Astrocyte of the spinal cord (primary cell): ENCODE measurements at places on chromosomes 1 and 21.

DNA sequence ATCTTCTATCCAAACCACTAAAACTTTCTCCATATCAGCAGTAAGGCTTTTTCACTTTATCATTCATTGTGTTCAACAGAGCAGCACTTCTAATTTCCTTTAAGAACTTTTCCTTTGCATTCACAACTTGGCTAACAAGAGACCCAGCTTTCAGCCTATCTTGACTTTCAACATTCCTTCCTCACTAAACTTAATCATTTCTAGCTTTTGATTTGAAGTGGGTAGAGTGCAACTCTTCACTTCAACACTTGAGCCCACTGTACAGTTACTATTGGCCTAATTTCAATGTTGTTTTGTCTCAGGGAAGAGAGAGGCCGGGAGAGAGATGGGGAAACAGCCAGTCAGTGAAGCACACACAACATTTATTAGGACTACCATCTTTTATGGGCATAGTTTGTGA lies 2.0 kb downstream of the UBE2G2 start:
- DNase-seq, result no peak

- no peak for DNase-seq
Measured at GRCh38 chr1:156813750-156814570, 2.7 kb downstream of the SH2D2A start.

DNA sequence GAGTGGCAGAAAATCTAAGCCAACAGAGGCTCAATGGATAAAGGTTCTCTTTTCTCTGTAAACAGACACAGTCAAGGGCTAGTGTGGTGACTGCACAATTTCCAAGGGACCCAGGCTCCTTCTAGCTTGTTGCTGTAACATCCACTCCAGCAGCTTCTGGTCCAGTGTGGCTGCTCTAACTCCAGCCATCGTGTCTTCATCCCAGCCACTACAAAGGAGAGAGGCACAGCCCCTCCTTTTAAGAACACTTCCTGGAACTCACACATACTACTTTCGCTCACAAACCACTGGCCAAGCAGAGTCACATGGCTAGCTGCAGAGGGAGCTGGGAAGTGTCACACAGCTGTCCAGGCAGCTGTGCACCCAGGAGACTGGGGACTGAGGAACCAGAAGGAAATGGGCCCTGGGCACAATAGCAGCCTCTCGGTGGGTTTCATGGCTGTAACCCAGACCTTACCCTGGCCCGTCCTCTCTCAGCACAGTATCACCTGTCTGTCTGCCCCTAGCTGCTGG lies 188.6 kb upstream of the VAMP3 start:
- no peak for DNase-seq

- no peak for DNase-seq
Measured at GRCh38 chr1:95770581-95770980, 536.6 kb downstream of the RWDD3 start.

DNA sequence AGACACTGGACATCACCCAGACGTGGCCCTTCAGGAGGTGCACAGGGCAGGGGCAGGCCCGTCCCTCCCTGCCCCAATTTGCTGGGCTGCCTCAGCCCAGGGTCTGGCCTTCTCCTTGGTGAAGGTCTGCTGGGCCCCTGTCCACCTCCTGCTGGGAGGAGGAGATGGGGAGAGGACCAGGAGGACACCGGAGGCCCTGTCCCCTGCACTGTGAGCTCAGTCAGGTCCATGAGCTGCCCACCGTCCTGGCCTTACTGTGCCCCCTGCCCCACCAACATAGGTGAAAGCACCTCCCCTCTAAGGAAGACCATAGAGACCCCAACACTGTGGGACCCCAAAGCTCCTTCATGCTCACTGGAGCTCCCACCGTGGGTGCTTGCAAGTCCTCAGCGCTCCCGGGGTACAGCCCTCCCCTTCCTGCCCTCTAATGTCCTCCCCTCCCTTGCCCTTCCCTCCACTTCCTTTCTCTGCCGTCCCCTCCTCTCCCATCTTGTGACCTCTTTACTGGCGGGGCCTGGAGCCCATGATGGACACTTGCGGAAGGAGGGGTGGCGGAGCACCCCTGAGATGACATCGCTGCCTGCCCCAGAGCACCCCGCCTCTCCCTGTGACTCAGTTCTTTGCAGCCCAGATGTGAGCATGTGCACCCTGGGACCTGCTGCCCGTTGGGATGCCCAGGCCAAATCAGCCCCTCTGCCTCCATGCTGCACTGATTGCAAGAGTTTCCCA lies 4.6 kb downstream of the LRRC3 start:
- no peak for DNase-seq

GRCh38 chr21:46674430-46675007 lies 39.0 kb downstream of the PRMT2 start:
- DNase-seq, result no peak

GRCh38 chr1:45012639-45013278 lies 705 bp downstream of the UROD start:
- DNase-seq, result peak; percentile 59

- DNase-seq, result peak; percentile 91
Measured at GRCh38 chr1:211680752-211681327, 5.4 kb upstream of the NEK2 start.

- DNase-seq, result peak; percentile 39
Measured at GRCh38 chr1:85148524-85149250, 52.1 kb downstream of the SYDE2 start.
